ENCODE measurements at places on chromosomes 3 and 15. TPM values are rescaled to one million over a fixed set of nuclear protein-coding genes. Genes with fewer than 3 reads are reported as not detected.

CFAP44 gene
- 0.52 TPM for total RNA-seq

GOLGA6L7 gene
- total RNA-seq: not detected

STX19 gene
- total RNA-seq: not detected

NR2E3 gene
- total RNA-seq: not detected

CFAP100 gene
- total RNA-seq: not detected

HDAC11 gene
- total RNA-seq: 16.9 TPM

TM4SF18 gene
- total RNA-seq: 2.2 TPM

PRTG gene
- total RNA-seq: 1.6 TPM

ROBO2 gene
- total RNA-seq: 9.6 TPM

APEH gene
- 163 TPM for total RNA-seq

CD276 gene
- 121 TPM for total RNA-seq
